ENCODE measurements at places on chromosomes 6 and 20. TPM values are rescaled to one million over a fixed set of nuclear protein-coding genes. Genes with fewer than 3 reads are reported as not detected.

KIF25 gene
- total RNA-seq, result not detected

BACH2 gene
- total RNA-seq, result 0.68 TPM

SAMHD1 gene
- total RNA-seq, result 9.1 TPM

CST3 gene
- total RNA-seq, result 226 TPM

CTAGE9 gene
- not detected for total RNA-seq

FOXF2 gene
- total RNA-seq, result not detected

Measured in nasal cavity respiratory epithelium epithelial cell of viscerocranial mucosa (primary cell).